T-helper 1 cell (primary cell): ENCODE measurements at places on chromosomes 7 and 10.

DNA sequence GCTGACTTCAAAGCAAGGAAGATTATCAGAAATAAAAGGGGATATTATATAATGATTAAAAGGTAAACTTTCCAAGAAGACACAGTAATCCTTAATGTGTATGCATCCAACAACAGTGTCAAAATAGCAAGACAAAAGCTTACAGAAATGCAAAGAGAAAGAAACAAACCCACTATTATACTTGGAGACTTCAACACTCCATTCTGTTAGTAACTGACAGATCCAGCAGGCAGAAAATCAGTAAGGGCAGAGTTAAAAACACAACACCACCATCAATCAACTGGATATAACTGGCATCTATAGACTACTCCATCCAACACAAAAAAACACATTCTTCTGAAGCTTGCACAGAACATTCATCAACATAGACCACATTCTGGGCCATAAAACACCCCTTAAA is 103.8 kb downstream of the OR13A1 start:
- no peak for DNase-seq

- DNase-seq = no peak
Measured at GRCh38 chr10:132624847-132625471, 87.4 kb downstream of the INPP5A start.

GRCh38 chr10:120415709-120416330 is 41.2 kb upstream of the PLPP4 start:
- no peak for DNase-seq

DNA sequence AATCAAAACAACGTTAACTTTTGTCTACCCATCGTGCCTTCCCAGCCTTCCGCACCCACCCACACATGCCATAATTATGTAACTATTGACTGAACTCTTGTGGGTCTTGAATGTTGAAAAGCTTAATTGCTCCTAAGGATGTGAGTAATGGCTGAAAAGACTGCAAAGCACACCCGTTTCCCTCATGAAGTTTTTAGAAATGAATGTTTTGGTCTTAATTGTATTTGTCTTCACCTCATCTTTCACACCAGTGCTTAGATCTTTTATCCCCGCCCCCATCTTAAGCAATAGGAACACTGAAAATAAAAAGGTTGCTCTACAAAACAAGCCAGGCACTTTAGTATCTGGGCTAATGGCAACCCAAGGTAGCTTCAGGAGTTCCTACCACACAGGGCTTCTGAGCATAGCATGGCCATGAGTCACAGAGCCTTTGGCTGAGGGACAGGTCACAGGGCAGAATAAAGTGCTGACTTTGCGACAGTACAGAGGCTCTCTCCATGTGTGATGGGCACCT is 690.5 kb downstream of the PARD3 start:
- no peak for DNase-seq

DNA sequence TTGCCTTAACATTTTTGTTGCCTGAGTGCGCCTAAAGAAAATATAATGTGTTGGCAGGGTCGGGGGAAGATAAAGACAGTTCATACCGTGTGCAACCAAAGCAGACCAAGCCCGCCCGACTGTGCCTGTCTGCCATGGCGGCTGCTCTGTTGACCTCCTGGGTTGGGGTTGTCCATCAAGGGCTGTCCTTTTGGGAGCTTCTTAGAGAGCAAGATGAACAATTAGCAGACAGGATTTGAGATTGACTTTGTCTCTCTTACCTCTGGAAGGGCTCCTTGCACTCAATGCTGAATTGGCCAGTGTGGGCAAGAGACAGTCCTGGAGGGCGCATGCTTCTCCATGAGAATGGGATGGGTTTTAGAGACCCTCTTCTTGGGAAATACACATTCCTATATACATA is 319.6 kb downstream of the GLRX3 start:
- DNase-seq = no peak

GRCh38 chr10:31584876-31585275 is 265.9 kb downstream of the ZEB1 start:
- no peak for DNase-seq

DNA sequence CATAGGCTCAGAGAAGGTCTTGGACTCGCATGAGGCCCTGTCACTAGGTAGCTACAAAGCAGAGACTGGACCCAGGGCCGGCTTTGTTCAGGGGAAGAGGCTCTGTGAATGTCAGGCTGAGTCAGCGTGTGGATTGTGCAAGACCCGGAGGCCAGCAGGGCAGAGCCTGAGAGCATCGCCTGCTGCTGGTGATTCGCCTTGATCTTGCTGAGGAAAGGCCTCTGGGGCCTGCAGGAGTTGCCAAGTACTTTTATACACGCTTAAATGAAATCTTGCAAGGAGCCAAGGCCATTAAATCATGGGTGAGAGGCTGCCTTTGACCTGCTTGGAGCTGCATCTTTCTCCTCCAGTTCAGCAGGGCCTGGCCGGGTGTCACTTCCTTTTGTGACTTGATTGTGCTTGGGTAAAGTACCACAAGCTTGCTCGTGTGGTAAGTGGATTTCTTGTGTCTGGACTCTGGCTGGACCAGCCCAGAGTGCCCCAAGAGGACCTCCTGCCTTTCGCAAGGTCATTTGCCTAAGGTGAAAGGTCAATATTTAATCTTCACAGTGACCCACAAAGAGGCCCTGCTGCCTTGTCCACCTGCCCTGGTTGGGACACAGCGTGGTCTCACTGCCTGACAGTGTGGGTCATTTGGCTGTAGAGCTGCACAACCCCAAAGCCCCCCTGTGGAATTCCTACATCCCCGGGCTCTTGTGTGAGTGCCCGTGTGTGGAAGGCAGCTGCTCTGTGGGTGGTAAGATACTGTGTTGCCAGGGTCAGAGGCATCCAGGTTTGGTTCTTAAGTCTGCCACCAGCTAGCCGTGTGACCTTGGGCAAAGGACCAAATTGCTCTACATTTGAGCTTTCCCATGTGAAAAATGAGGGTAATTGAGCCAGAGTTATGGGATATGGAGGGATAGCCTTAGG is 38.6 kb upstream of the SH2D4B start:
- no peak for DNase-seq

DNA sequence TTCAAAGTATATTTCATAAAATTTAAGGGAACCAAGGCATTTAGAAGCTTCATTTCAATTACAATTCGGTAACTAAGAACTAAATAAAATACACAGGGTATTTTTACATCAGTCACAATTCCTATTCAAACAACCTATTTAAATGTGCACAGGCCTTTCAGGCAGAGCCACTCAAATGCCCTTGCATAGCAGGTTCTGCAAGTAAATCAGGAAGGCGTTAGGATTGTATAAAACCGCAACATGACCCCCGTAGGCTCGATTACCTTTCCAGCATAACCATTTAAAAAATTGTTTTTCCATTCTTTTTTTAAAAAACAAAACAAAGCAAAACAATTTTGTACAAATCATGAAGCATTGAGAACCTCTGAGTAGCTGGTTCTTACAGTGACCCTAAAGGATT is 289.9 kb upstream of the SP8 start:
- DNase-seq = no peak

GRCh38 chr7:140156460-140157080 is 20.2 kb downstream of the KDM7A start:
- no peak for DNase-seq

DNA sequence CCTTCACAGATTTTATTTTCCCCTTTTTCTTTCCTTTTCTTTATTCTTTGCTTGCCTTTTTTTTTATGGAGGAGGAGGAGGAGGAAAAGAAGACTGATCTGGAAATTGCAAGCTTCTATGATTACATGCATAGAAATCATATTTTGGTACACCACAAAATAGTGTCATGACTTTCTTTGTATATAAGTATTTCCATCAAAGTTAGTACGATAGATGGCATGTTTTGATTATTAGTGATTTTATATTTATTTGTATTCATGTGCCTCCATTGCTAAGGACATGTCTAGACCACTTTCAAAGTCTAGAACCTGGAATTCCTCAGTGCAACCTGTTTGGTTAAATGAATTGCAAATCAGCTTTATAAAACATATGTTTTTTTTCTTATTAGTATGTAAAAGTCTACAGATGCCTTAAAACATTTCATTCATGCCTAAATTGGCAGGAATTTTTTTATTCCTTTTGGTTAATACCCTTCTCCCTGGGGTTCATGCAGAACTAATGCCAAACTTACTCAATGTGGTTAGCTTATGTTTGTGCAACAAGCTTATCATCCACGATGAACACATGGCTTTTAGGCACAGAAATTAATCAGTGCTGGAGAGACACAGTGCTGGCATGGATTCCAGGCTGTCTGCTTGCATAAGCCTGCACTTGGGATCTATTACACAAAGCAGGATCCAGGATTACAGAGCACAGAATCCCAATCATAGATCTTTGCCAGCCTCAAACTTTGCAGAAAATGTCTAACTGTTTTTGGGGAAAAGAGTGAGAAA is 213.1 kb downstream of the CHRM2 start:
- no peak for DNase-seq
